ENCODE measurements at places on chromosomes 3 and 15.

DNA sequence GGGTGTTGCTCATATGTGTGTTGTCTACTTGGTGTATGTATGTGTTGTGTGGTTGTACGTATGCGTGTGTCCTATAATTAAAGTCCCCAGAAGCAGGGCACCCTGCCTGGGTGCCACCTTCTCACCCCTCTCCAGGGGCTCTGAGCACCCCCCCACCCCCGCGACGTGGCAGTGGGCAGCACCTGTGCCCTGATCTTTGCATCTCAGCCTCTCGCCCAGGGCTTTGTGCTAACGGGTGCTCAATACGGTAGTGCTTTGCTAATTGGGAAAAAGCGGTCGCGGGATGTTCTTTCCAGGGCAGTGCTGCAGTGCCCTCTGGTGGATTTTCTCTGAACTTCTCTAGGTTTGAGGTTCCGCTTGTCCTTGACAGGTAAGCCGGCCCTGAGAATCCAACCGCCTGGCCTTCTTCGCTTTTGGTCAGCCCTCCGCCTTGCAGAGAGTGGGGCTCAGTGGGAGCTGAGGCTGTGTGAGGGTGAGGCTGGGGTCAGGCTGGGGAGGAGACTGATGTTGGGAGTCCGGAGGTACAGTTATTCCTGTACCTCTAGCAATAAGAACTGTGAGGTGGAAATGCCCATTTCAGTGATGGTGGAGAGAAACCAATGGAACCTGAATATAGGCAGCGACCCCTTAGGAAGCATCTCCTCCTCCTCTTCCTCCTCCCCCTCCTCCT, 17.6 kb upstream of the EPHB3 start:
- DNase-seq: no peak

GRCh38 chr15:69623392-69624154, 171.0 kb downstream of the RPLP1 start:
- peak; percentile 54 for DNase-seq

DNA sequence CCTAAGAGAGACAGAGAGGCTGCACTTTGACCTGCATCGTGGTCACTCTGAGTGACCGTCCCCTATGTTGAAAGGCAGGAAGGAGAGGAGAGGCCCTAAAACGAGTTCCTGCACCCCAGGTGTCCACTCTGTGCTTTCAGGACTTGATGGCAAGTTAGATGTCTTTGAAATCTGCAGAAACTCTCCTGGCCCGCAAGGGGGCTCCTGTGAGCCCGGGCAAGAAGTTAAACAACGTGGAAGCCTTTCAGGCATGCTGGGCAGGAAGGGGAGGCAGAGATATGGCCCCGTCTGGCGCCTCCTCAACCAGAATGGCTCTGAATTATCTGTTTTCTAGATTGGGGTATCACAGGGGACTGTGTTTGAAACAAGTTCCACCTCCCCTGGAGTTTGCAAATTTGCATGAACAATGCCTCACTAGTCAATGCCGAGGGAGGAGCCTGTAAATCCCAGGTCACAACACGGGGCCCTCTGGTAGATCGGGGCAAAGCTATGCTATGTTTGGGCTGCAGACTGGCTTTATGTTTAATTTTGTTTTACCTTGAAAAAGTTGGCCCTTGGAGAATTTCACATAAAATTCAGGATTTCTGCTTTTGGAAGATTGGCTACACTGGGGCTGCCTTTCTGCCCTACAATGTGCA, 9.8 kb downstream of the CTXND1 start:
- no peak for DNase-seq

GRCh38 chr3:39896184-39896583, 86.8 kb downstream of the MYRIP start:
- DNase-seq: no peak

- DNase-seq: peak; percentile 99
Observed at GRCh38 chr3:160565442-160566403, at the start of gene KPNA4. Gene KPNA4, minus strand, starts transcription at chr3:160565571. Its CDS starts 289 bp downstream, at chr3:160565282.
